Stimulated activated naive CD8-positive, alpha-beta T cell treated with anti-CD3 and anti-CD28 coated beads, Interleukin-15, amount 100 ng/mL, for 72 hours (primary cell): ENCODE measurements at places on chromosomes 3 and 15.

- DNase-seq = no peak
Measured at GRCh38 chr15:50018491-50018890, 100.5 kb downstream of the ATP8B4 start.

GRCh38 chr3:197883541-197883940 is 66.4 kb upstream of the RPL35A start:
- no peak for DNase-seq

GRCh38 chr3:184171562-184171961 is 3.1 kb upstream of the AP2M1 start:
- no peak for DNase-seq

- no peak for DNase-seq
Measured at GRCh38 chr3:11037241-11037873, 44.8 kb downstream of the SLC6A1 start.

DNA sequence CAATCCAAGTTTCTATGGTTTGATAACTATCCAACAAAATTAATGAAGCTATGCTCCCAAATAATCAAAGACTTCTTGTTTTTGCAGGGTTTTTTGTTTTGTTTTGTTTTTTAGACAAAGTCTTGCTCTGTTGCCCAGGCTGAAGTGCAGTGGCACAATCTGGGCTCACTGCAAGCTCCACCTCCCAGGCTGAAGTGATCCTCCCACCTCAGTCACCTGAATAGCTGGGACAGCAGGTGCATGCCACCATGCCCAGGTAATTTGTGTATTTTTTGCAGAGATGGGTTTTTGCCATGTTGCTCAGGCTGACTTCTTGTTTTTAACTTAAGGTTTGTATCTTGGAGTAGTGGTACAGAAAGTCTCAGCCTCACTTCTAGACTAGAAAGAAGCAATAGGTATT is 11.0 kb upstream of the GATM start:
- no peak for DNase-seq

GRCh38 chr3:13222891-13223573 is 149.8 kb upstream of the IQSEC1 start:
- DNase-seq = no peak

- no peak for DNase-seq
Measured at GRCh38 chr3:138097192-138098172, 17.9 kb downstream of the DZIP1L start.

GRCh38 chr3:50264383-50264963 is 4.5 kb upstream of the SEMA3B start:
- DNase-seq = no peak

- no peak for DNase-seq
Measured at GRCh38 chr15:33086500-33087121, 107.9 kb downstream of the FMN1 start.

DNA sequence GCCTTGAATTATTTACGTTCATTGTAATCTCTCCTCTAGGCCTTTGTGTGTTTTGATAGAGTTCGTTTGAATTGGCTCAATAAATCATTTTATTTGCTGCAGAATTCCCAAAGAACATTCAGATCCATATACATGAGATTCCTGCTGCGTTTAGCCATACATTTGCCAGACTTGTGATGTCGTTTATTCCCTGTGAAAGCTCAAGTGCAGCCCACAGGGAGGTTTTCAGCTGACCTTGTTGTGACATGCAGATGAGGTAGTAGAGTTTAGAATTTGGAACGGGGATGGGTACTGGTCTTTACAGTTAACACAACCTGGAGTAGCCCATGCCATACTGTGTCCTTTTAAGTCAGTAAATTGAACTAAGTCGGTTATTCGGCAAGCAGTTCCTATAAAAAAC is at the start of gene C3orf20:
Gene C3orf20, plus strand, starts transcription at position 301 of the 400 bp plus-strand sequence. CDS start 7,573 bp downstream, outside the sequence.
- no peak for DNase-seq

GRCh38 chr15:90812958-90813265 is 55.5 kb upstream of the FURIN start:
- no peak for DNase-seq

DNA sequence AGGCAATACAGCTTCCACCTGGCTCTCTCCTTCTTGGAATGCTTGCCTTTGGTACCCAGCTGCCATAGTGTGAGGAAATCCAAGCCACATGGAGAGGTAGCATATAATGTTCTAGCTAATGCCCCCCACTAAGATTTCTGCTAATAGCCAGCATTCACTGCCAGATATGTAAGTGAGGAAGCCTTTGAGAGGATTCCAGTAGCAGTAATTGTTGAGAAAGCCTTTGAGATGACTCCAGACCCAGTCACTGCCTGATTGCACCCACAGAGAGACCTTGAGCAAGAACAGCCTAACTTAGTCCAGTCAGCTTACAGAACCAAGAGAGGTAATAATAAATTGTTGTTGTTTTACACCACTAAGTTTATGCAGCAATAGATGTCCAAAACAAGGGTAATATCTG is 63.1 kb downstream of the STRIT1 start:
- DNase-seq = no peak

GRCh38 chr15:91936927-91937326 is 83.4 kb downstream of the SLCO3A1 start:
- no peak for DNase-seq

DNA sequence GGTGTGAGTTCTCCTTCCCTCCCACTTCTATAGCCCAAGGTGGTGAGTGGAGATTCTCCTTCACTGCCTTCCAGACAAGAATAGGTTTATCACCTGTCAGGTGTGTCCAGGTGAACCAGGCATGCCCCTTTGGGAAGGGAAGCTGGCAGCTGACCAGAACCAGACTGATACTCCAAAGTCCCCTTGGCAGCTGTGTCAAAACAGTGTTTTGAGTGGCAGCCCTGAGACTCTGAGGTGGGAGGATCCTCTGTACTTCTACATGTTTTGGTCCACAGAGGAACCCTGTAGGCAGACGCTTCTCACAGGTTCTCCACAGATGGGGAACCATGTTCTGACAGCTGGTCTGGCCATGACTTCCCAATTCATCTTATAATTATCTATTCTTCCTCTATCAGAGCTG is 30.1 kb downstream of the ISL2 start:
- DNase-seq = no peak

DNA sequence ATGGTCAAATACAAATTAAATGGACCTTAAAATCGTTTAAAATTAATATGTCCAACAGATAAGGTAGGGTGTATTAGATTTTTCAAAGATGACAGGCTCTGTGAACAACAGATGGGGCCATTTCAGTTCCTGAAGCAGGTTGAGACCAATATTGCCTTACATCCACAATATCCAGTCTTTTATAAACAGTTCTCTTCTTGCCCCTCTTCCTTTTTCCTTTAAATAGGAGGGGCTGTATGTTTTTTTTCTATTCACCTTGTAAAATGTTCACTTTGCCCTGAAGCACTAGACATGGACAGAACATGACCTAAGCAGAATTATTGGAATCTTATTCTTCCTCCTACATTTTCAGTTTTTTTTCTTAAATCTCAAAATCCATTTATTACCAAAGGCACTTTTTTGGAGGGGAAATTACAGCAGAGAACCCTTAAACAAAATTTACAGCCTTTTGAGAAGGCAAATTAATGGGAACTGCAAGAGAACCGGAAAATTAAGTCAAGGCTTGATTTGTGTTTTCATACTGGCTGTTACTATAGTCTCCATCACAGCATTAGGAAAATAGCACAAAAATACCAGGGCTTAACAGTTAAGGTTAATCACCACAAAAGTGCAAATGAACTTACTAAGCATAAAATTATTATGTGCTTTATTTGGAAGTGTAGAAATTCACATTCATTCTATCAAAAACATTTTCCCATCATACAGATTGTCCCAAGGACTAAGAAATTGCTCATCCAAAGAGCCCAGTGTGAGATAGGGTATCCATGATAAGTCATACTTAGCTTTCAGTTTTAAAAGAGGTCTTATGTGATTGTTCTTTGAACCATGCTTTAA is 55.8 kb downstream of the CMSS1 start:
- no peak for DNase-seq

DNA sequence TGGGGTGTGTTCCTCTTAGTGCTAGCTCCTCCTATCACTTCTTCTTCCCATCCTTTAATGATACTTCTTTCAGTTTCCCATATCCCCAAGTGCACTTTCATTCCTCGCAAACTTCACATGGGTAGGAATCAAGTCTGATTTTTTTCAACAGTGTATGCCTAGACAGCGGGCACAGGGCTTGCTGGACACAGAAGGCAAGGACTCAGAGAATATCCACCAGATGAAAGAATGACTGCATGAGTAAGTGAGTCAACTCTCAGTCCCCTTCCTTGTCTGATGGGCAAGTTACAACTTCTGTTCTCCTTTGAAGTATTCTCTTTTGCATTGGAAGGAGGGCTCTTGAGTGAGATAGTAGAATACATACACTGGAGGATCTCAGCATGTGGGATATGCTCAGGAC is 3.1 kb upstream of the SQOR start:
- no peak for DNase-seq

GRCh38 chr15:101434032-101434920 is 55.2 kb downstream of the PCSK6 start:
- DNase-seq = no peak

DNA sequence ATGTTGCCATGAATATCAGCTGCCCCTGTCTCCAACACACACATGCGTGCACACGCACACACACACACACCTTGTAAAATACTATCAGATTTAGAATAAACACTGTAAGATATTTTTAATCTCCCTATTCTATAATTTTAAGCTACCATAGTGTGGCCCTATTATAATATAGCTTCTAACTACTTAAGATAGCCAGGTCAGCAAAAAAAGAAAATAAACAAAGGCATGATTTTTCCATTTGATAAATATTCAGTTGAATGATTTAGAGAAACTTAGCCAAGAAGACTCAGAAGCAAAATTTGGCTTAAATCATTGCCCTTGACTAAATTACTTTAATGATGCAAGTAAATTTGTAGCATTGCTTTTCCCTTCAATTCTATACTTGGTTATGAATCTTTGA is 162.2 kb downstream of the ALCAM start:
- DNase-seq = no peak

GRCh38 chr15:89400116-89400781 is 65.6 kb upstream of the POLG start:
- no peak for DNase-seq

GRCh38 chr15:41876007-41876406 is 17.8 kb downstream of the SPTBN5 start:
- DNase-seq = no peak

DNA sequence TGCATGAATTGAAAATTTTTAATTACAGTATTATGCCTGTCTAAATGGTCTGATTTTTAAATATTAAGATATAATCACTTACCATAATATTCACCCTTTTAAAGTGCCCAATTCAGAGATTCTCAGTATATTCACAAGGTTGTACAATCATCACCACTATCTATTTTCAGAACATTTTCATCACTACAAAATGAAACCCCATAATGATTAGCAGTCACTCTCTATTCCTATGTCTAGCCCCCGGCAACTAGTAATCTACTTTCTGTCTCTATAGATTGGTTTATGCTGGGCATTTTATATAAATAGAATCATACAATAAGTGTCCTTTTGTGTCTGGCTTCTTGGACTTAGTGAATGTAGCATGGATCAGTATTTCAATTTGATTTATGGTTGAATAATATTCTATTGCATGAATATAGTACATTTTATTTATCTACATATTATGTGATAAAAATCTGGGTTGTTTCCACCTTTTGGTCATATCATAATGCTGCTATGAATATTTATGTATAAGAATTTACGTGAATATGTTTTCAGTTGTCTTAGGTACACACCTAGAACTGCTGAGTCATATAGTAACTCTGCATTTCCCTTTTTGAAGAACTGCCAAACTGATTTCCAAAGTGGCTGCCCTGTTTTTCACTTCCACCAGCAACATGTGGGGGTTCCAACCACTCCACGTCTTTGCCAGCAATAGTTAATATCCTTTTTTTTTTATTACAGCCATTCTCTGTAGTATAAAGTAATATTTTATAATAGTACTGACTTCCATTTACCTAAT is 485.7 kb upstream of the ZNF385D start:
- DNase-seq = no peak

- no peak for DNase-seq
Measured at GRCh38 chr3:12839156-12839946, 2.0 kb downstream of the RPL32 start.

- DNase-seq = no peak
Measured at GRCh38 chr15:48631176-48631770, 14.2 kb downstream of the FBN1 start.

- DNase-seq = no peak
Measured at GRCh38 chr3:150346981-150347863, 60.9 kb upstream of the TSC22D2 start.

DNA sequence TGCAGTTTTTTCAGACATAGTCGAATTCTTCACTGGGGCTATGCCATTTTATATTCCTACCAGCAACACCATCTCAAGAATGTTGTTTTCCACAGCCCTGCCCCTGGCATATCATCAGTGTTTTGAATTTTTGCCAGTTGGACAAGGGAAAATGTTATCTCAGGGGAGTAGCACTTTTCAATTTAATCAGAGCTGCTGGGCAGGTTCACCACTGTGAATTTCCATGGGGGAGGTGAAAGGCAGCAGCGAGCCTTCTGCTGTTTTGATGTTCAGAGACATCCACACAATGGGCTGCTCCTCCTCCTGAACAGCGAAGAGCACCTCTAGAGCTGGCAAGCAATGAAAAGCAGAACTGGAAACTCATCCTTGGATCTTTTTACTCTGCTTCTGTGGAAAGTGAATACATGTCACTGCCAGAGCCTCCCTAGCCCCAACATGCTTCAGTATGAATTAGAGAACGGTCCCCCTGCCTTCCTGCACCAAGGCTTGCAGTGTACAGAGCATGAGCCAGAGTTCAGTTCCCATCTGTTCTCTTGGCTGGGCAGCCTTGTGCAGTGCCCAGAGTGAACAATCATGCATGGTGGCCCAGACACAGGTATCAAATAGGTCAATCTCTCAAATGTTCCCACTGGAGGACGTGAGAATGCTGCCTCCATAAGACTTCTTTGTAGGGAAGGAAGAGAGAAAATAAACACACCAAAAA is 56.1 kb upstream of the RAD18 start:
- DNase-seq = no peak

DNA sequence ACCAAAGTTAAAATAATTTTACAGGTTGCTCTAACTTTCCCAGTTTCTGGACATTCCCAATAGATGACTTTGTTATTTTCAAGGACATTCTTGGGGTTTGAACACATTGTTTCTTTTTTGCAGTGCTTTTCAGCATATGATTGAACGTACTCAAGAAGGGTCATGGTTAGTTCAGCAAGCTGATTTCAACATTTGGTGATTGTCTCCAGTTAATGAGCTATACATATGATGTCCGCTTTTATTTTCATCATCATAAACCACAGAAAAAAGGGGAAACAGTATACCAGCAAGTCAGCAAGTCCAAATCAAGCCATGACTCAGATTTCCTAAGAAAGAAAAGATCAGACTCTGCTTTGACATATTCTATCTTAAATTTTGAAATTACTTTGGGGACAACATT is 69.4 kb downstream of the B3GALNT1 start:
- no peak for DNase-seq
